H9 (cell line): ENCODE measurements at places on chromosomes 13 and 19.
A peak's percentile ranks its signal among the peaks of the same experiment; 100 is the strongest.

DNA sequence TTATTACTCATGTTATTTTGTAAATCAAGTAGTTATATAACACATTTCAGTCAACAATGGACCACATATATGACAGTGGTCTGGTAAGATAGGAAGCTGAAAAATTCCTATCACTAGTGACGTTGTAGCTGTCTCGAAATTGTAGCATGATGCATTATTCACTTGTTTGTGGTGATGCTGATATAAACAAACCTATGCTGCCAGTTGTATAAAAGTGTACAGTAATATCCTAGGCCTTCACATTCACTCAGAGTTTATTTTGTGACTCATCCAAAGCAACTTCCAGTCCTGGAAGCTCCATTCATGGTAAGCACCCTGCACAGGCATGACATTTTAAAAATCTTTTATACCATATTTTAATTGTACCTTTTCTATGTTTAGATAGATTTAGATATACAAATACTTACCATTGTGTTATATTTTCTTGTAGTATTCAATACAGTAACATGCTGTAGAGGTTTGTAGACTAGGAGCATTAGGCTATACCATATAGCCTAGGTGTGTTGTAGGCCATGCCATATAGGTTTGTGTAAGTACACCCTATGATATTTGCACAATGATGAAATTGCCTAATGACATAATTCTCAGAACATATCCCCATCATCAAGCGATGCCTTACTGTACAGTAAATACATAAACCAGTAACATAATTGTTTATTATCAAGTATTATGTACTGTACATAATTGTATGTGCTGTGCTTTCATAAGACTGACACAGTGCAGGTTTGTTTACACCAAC is 49.3 kb downstream of the IFT88 start:
- no peaks in the 10 kb centered on the region for H3K36me3 ChIP-seq
- H3K4me1 ChIP-seq: no peaks in the 10 kb centered on the region
- H3K4me3 ChIP-seq: no peak overlapping the region
- H3K27ac ChIP-seq: no peak overlapping the region
- DNase-seq: no peak

- no peak overlapping the region for H3K27ac ChIP-seq
- no peaks in the 10 kb centered on the region for H3K4me1 ChIP-seq
- no peaks in the 10 kb centered on the region for H3K36me3 ChIP-seq
- H3K27me3 ChIP-seq: no peaks in the 10 kb centered on the region
Measured at GRCh38 chr13:40082639-40083038, 427.2 kb downstream of the COG6 start.

- H3K4me1 ChIP-seq: no peaks in the 10 kb centered on the region
- H3K27me3 ChIP-seq: no peaks in the 10 kb centered on the region
- no peak overlapping the region for H3K27ac ChIP-seq
- peak; percentile 33 for DNase-seq
- no peaks in the 10 kb centered on the region for H3K36me3 ChIP-seq
Measured at GRCh38 chr19:48006762-48007161, 12.3 kb downstream of the ELSPBP1 start.

DNA sequence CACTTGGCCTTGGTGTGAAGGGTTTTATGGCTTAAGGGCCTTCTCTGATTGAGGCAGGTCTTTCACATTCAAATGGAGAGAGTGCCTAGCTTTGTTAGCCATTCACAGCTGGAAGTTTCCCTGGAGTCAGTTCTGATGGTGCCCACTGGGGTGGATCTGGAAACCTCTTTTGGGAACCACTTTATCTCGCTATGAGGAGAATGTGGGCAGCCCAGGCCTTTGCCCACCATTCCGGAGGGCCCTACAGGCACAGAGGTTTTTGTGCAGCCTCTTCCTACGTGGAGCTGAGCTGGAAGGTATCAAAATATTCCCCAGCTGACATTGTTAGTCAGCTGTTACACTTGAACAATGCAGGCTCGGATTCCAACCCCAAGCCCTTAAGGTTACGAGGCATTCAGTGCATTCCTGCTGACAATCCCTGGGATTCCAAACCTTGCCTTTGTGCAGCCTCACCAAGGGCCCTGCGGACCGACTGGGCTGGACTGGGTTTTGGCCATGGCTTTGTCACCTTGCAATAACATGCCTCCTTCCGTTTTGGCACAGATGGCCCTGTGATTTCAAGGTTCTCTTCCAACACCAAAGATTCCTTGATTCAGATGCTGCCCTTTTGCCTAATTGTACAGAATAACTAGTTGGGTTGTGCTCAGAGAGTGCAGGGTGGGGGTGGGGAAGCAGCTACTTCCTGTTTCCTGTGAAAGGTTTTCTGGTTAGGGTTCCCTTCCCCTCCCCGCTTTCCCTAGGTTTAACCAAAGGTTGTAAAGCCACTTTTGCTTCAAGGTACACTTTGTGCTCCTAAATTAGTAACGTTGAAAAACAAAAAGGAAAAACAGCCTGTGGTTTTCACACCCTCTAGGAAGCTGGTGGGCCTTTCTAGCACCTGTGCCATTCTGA is 27.0 kb downstream of the SAE1 start:
- H3K27me3 ChIP-seq: no peaks in the 10 kb centered on the region
- H3K27ac ChIP-seq: peak overlapping the region; percentile 86
- H3K36me3 ChIP-seq: peaks cover 41% of the 10 kb centered on the region
- H3K4me1 ChIP-seq: peaks cover 8% of the 10 kb centered on the region

DNA sequence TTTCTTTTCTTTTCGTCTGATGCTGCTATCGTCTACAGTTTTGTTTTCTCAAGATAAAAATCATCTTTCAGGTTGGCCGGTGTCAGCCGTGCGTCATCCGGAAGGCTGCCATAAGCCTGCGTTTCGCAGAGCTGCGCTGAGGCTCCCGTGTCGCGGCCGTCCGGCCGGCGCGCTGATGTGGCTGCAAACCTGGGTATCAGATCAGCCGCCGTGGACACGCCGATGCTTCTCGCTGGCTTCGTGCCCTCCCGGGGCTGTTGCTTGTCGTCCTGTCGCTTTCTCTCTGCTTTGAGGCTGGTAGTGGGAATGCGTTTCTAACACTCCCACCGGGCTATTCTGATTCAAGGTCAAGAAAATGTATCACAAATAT is 45.9 kb upstream of the TFDP1 start:
- peaks cover 25% of the 10 kb centered on the region for H3K36me3 ChIP-seq
- H3K27me3 ChIP-seq: no peaks in the 10 kb centered on the region
- H3K4me3 ChIP-seq: no peak overlapping the region
- H3K4me1 ChIP-seq: no peaks in the 10 kb centered on the region

DNA sequence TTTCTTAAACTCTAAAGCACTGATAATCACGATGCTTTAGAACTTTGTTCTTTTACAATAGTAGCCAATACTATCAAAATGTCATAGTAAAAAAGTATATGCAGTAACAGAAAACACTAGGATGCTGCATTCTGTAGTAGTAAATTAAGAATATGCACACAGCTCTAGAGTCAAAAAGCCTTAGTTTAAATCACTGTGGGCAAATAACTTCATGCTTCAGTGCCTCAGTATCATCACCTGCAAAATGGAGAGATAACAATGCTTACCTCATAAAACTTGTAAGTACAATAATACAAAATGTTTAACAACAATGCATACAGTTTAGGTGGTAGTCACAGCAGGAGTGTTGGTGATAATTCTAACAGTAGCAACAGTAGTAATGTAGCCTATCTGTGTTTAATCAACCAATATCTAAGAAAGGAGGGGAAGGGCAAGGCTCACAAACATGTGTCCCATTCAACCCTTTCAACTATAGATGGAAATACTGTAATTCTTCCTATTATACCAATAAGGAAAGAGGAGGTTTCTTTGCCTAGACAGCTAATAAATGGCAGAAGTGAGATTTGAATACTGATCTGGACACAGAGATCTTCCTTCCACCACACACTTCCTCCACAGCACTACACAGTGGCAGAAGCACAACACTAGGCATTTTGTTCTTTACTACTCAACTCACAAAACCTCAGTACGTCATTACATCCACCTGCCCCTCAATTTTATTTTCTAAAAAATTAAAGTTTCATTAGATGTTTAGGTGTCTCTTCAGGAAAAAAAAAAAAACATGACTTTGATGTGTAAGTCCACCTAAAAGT is 4.6 kb downstream of the RBM26 start:
- H3K4me1 ChIP-seq: no peaks in the 10 kb centered on the region; the same call in 1 of the 2 replicates
- H3K27me3 ChIP-seq: no peaks in the 10 kb centered on the region
- no peak for DNase-seq
- no peak overlapping the region for H3K27ac ChIP-seq

DNA sequence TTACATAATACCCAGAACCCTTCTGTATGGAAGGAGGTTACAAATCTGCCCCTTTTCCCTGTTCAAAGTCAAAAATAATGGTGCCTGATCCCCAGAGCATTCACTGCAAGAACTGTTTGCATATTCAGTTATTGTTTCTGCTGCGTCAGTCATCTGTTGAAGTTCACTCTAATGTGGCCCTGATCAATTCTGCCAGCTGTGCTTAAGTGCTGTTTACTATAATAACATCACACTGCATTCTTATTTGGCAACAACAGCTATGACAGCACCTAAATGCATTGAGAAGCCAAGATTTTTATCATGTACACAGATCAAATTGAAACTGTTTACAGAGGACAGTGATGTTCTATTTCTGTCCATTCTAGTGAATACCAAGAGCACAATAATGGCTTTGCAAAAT is 115.9 kb downstream of the DACH1 start:
- no peak overlapping the region for H3K4me3 ChIP-seq
- H3K4me1 ChIP-seq: no peaks in the 10 kb centered on the region
- H3K27ac ChIP-seq: no peak overlapping the region
- H3K27me3 ChIP-seq: no peaks in the 10 kb centered on the region
- no peaks in the 10 kb centered on the region for H3K36me3 ChIP-seq

DNA sequence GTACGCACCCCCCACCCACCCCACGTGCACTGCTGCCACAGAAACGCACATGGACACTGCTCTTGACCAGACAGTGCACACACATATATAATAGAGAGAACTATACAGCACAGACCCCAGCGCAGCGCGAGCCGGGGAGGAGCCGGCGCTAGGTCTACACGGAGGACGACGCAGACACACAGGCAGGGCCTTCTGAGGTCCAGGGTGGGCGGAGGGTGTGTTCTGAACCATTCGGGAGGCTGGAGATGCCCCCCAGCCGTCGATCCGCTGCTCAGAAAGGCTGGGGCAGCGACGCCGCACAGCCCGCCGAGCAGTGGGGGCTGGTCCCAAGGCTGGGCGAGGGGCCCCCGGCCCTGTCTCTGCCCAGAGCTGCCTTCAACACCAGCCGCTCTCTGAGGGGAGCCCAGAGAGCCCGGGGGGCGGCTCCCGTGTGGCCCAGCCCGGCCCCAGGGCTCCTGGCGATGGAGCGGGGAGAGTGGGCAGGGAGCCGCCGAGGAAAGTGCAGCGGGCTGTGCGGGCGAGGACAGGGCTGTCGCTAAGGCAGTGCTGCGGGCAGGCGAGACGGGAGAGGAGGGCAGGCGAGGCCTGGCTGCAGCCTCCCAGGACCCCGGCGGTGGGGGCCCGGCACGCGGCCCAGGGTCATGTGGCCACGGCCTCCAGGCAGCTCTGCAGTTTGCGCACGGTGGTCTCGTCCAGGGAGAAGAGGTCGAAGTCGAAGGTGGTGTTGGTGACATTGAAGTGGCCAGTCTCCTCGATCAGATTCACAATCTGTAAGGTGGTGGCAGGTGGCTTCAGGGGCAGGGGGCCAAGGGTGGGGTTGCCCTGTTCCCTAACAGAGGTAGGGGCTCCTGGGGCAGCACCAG is 67.1 kb downstream of the MLLT1 start:
- DNase-seq: no peak
- peak overlapping the region; percentile 38; the same call in 2 of the 3 replicates for H3K4me3 ChIP-seq
- no peaks in the 10 kb centered on the region for H3K27me3 ChIP-seq

- no peak for DNase-seq
- peaks cover 2% of the 10 kb centered on the region; the same call in 1 of the 3 replicates for H3K36me3 ChIP-seq
- no peak overlapping the region for H3K4me3 ChIP-seq
- H3K27me3 ChIP-seq: peaks cover 11% of the 10 kb centered on the region
- peaks cover 2% of the 10 kb centered on the region; the same call in 1 of the 2 replicates for H3K4me1 ChIP-seq
Measured at GRCh38 chr19:44807162-44807561, 1.7 kb upstream of the BCAM start.

DNA sequence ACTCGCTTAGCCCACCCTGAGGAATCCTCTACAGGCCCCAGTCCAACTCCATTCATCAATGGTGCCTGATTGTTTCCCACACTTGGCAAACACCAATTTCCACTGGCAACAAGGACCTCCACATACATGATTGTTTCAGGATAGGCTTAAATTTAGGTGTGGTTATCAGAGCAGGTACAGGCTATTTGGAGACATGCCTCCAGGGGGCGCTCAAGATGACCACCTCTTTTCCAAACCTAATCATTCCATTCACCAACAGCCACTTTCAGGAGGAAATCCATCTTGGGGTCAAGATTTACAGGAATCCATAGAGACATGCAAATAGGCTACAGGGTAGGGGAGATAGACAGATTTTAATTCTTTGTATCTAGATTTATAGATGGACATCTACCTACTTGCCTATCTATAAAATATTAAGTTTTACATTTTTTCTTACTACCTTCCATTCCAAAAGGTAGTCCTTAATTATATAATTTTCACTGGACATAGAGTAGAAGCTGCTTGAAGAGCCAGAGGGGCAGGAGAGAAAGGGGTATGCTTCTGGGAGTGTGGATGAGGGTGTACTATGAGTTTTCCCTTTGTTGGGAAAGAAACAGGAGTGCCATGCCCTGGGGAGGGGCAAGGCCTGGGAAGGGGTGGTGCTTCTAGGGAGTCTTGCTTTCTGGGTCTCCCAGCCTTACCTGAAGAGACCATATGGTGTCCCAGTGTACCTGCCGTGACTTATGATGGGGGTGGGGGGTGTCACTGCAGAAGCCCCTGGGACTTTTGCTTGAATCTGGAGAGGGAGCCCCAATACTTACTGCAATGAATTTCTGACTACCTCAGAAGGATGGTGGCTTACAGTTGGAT is 14.1 kb upstream of the PCDH8 start:
- no peak overlapping the region for H3K27ac ChIP-seq
- no peaks in the 10 kb centered on the region for H3K36me3 ChIP-seq
- H3K4me1 ChIP-seq: peaks cover 2% of the 10 kb centered on the region; the same call in 1 of the 2 replicates
- DNase-seq: peak; percentile 72

- no peaks in the 10 kb centered on the region; the same call in 1 of the 2 replicates for H3K27me3 ChIP-seq
- no peak within 1 kb of the TSS for H3K27ac ChIP-seq
- H3K36me3 ChIP-seq: peaks cover 3% of the 10 kb centered on the region
- no peaks in the 10 kb centered on the region for H3K4me1 ChIP-seq
- no peak within 1 kb of the TSS for H3K4me3 ChIP-seq
Measured at GRCh38 chr19:54100561-54100960, at the start of gene OSCAR. Gene OSCAR (minus strand): TSS chr19:54100803. CDS start chr19:54100792, 11 bp downstream.

DNA sequence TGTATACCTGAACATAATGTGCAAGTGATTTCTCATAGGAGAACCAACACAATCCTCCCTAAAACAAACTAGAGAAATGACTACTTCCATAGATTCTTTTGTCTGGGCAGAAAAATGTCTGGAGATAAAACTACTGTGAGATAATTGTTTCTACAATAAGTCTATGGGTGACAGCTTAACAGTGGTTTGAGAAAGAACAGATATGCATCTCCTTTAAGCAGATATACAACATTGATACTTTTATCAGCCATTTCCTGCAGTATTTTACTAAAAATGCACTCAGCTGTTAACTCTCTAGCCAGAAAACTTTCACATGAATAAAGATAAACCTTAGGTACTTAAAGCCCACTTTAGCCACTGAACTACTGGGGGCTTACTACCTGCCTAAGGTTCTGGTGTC is 1132.4 kb downstream of the EFNB2 start:
- H3K4me1 ChIP-seq: no peaks in the 10 kb centered on the region
- no peak overlapping the region for H3K27ac ChIP-seq
- no peak overlapping the region for H3K4me3 ChIP-seq
- H3K36me3 ChIP-seq: no peaks in the 10 kb centered on the region
- DNase-seq: no peak
